ENCODE measurements at places on chromosomes 5 and 9.

DNA sequence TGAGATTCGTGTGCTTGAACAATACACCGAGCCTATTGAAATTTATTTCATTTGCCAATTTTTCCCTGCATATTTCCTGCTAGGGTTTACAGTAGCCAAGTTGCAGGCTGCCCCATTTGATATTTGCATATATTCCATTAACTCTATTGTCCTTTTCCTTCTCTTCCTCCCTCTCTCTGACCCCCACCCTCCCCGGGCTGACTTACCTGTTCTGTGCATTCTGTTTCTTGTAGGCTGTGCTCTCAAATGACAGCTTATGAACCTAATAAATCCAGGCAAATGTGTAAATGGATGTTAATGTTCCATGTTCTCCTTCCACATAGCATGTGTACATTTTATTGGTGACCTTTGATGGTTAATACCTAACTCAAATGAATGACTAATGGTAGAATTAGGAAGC is 1169.2 kb upstream of the WWC1 start:
- no peak for DNase-seq

DNA sequence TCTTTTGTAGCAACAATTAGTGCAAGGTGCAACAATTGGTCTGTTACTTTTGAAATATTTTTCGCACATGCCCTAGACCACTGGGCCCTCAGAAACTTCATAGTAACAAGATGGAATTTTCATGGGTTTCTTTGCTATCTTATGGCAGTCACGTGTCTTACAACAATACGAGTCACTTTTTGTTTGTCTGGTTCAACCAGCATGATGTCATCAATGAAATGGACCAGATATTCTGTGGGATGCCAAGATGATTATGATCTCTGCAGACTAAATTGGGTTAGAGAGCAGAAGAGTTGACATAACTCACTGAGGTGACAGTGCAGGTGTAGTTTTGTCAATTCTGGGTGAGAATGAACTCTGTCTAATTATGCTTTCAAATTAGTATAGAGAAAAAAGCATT is 239.6 kb upstream of the RIOK2 start:
- DNase-seq, result no peak

DNA sequence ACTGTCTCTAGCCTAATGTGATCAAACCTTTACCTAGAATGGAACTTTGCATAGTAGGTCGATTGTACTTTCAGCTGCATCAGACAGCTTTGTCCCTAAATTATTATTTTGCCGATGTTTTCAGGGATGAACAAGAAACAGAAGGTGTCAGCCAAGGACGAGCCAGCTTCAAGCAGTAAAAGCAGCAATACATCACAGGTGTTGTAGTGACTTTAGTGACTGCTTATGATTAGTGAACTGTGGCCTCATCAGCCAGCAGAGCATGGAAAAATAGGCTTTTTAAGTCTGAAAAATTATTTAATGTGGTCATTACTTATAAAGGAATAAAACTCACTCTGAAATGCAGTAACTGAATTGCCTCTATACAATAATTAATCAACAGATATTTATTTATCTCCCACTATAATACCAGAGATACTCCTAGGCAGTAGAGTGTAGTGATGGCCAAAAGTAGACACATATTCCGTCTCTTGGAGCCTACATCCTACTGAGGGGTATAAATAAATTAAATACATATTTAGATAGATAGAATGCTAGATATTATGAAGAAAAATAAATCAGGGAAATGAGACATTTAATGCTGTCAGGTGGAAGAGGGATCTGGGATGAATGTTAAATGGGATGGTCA is 166.3 kb downstream of the PARP8 start:
- no peak for DNase-seq

DNA sequence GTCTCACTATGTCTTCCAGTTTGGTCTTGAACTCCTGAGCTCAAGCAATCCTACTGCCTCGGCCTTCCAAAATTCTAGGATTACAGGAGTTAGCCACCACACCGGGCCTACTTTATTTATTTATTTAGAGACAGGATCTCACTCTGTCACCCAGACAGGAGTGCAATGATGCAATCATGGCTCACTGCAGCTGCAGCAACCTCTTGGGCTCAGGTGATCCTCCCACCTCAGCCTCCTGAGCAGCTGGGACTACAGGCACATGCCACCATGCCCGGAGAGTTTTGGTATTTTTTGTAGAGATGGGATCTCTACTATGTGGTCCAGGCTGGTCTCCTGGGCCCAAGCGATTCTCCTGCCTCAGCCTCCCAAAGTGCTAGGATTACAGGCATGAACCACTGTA is 32.8 kb downstream of the PHAX start:
- DNase-seq, result no peak

DNA sequence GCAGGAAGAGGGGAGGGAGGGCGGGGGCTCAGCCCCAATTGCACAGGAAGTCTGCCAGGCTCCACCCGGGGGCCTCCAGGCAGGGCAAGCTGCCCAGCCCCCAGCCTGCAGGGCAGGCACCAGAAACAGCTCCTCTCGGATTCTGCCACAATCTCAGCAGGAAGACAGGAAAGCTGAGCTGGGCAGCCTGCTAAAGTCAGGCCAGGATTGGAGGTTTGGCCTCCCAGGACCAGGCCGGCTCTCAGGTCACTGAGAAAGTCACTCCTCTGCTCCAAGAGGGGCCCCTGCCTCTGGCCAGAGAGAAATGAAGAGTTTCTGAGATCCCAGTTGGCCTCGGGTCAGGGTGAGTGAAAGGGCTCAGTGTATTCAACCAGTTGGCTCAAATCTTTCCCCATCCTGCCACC is 54.6 kb upstream of the STXBP1 start:
- no peak for DNase-seq

GRCh38 chr5:83919071-83920041 is 198.7 kb upstream of the HAPLN1 start:
- no peak for DNase-seq

DNA sequence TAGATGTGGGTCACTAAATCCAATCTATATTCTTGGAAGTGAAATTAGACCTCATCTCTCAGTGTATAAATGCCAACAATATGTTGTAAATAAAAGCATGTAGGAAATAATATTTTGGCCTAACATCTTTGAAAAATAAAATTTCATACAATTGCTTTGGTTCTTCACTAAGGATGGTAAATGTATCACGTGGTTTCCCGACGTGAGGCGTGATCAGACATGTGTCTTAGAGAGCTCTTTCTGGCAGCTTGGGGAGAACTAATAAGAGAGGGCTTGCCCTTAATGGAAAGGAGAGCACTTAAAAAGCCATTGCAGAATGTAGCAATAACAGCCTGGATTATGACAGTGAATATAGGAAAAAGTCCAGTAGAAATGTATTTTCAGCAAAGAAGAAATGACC is 602.6 kb downstream of the CDH12 start:
- DNase-seq, result no peak

DNA sequence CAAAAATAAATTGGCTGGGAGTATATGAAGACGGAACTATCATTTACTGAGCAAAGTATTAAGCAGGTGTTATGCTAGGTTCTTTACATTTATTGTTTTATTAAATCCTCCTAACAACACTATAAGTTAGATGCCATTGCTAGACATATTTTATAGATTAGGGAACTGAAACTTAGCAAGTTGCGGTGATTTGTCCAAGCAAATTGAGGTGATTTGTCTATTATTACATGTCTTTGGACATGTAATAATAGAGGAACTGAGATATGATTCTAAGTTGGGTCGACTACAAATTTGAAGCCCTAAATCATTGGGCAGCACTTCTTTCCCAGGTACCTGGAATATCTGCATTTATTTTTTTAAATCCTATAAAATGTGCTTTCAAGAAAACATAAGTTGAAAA is 429.9 kb downstream of the GABRG2 start:
- no peak for DNase-seq

GRCh38 chr5:147446523-147446922 is 63.3 kb downstream of the DPYSL3 start:
- DNase-seq, result no peak

DNA sequence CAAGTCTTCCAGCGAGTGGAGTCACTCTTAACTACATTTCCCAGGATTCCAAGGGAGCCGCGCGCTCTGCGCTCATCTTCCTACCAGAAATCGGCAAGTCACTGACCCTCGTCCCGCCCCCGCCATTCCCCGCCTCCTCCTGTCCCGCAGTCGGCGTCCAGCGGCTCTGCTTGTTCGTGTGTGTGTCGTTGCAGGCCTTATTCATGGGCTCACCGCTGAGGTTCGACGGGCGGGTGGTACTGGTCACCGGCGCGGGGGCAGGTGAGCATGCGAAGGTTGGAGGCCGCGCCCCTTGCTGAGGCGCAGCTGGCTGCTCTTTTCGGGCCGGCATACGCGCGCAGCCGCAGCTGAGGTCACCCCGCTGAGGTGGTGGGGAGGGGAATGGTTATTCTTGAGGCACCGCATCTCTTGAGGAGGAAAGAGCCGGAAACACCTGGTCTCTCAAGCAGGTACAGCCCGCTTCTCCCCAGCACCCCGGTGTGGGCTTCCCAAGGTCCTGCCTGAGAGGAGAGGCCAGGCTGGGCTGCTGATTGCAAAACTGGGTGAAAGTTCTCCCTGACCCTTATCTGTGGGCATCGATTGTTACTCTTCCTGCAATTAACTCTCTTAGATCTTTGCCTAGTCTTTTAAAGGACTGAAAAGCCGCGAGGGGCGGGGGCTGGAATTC is at the start of gene HSD17B4:
TSS of gene HSD17B4 (plus strand) at position 125 of the 667 bp plus-strand sequence. CDS start at position 204, 79 bp downstream.
- DNase-seq, result peak; percentile 61

- no peak for DNase-seq
These were observed 3.4 kb downstream of the S1PR3 start for GRCh38 chr9:88994469-88995199.

DNA sequence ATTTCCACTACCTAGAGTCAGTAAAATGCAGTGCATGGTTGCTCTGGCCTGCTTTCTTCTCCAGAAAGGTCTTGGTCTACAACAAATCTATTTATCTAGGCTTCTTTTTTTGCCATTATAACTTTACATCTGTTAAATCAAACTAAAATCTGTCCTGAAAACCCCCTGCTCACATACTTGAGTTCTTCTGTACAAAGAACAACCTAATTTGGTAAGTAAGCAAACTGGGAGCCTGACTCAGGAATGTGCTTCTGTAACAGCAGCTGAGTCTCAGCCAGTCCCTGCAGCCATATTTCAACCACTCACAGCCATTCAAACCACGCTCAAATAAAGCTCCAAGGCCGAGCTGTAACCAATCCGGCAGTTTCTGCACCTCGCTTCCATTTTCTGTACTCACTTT is 95.8 kb downstream of the PLPP1 start:
- no peak for DNase-seq

DNA sequence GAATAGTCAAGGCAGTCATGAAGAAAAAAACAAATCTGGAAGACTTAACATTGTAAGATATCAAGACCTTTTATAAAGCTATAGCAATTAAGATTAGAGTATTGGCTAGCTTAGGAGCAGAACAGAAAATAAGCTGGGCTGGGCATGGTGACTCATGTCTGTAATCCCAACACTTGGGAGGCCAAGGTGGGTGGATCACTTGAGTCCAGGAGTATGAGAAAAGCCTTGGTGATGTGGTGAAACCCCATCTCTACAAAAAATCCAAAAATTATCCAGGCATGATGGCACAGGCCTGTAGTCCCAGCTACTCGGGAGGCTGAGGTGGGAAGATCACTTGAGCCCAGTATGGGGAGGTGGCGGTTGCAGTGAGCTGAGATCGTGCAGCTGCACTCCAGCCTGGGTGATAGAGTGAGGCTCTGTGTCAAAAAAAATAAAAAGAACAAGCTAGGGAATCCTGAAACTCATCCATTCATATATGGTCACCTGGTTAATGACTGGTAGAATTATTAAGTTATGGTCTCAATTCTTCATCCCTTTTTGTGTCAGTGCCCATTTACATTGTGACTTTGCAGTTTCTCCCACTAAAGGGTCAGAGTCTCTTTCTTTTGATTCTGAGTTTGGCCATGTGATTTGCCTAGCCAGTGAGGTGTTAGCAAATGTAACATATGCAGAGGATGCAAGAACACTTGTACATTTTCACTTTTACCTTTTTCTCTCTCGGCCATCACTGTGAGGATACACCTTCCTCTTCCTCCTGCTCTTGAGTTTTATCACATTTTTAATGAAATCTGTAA is 144.6 kb upstream of the SGCD start:
- DNase-seq, result no peak

DNA sequence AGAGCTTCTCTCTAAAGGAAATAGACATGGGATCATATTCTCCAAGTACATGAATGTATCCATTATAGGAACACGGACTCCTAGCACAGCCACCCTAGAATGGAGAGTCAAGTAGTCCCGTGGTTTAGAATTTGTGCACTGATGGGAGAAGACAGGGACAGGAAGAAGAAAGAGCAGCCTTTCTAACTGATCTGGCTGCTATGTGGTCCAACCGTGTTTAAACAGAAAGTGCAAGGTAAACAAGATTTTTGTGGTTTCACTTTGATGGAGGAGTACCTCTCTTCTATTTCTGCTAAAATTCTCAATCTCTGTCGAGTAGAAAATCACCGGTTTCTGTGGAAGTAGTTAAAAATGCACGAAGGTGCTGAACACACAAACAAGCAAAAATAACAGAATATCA is 171.3 kb downstream of the ST8SIA4 start:
- no peak for DNase-seq

GRCh38 chr9:36110434-36110833 is 26.1 kb upstream of the GLIPR2 start:
- no peak for DNase-seq

DNA sequence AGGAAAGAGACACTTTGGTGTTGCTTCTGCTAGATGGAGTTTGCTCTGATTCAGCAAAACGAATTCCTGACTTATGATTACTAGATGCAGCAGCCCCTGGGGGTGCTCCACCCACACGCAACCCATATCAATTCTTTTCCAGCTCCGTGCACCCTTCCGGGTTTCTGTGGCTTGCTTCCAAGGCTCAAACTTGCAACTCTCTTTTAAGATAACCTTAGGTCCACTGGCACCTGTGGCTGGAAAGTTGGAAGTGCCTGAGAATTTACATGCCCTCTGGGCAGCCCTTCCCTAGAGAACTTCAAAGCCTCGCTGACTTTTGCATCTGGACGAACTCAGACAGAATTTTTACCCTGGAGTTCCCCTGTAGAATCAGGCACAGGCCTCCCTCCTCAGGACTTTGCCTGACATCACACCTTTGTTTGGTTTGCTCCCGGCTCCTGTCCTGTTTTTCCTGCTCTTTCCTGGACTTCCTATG is 224.9 kb downstream of the SNX18 start:
- no peak for DNase-seq

DNA sequence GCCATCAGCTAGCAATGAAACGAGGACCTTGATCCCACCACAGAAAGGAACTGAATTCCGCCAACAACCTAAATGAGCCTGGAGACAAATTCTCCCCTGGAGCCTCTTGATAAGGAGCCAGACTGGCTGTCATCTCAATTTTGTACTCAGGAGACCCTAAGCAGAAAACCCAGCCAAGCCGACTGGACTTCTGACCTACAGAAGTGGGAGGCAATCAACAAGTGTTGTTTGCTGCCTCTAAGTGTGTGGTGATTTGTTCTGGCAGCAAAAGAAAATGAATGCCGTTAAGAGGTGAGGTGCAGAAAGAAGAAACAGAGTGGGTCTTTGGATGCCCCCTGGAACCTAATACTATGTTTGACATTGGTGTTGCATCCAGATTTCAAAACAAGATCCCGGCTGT is 72.7 kb upstream of the SPATA31E1 start:
- DNase-seq, result no peak

GRCh38 chr5:59919484-59919883 is 26.0 kb upstream of the PDE4D start:
- DNase-seq, result no peak
